Muscle of arm (tissue), 14 donors: ENCODE measurements at places on chromosomes 11 and 22. TPM values are rescaled to one million over a fixed set of nuclear protein-coding genes. Genes with fewer than 3 reads are reported as not detected.
A peak's percentile ranks its signal among the peaks of the same experiment; 100 is the strongest.

DNA sequence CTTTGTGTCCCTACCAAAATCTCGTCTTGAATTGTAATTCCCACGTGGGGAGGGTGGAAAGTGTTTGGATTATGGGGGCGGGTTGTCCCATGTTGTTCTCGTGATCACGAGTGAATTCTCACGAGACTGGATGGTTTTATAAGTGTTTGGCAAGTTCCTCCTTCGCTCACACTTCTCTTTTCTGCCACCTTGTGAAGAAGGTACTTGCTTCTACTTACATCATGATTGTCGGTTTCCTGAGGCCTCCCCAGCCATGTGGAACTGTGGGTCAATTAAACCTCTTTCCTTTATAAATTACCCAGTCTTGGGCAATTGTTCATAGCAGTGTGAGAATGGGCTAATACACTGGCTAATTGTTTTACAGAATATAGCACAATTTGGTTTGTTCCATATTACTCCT lies 326.3 kb downstream of the GRM5 start:
- no peak for DNase-seq

DNA sequence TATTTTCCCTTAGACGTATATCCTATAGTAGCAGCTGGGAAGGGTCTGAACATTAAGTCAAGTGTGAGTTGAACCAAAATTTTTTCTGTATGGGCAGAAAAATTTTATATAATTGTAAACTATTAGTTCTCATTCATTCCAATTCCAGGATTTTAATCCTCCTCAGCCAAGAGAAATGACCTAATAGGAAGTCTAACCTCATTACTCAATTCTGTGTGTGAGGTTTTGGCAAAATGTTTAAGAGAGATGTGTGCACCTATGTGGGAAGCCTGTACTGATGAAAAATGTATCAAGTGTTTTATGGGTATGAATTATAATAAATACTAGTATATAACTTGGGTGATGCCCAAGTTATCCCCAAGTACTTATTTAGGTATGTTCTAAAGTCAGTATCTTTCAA lies 311.6 kb upstream of the PITPNB start:
- no peak for DNase-seq

DNA sequence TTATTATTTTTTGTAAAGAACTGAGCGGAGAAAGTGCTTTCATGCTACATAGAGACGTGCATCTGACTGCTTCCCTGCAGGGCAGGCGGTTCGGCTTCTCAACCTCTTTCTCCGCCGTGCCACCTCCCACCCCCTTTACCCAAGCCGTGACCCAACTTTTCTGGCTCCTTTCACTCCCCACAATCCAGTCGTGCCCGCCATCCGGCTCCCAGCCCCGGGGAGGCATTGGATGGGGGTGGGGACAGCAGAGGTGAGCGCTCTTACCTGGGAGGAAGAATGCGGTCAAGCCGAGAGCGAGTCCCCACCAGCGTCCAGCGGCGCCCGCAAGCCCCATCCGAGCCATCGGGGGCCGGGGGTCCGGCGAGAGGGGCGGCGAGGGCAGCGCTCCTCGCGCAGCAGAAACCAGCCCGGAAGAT lies 781 bp downstream of the NECTIN1 start:
- DNase-seq: no peak

GRCh38 chr11:31802990-31803812 lies 7.9 kb downstream of the PAX6 start:
- DNase-seq: no peak

DNA sequence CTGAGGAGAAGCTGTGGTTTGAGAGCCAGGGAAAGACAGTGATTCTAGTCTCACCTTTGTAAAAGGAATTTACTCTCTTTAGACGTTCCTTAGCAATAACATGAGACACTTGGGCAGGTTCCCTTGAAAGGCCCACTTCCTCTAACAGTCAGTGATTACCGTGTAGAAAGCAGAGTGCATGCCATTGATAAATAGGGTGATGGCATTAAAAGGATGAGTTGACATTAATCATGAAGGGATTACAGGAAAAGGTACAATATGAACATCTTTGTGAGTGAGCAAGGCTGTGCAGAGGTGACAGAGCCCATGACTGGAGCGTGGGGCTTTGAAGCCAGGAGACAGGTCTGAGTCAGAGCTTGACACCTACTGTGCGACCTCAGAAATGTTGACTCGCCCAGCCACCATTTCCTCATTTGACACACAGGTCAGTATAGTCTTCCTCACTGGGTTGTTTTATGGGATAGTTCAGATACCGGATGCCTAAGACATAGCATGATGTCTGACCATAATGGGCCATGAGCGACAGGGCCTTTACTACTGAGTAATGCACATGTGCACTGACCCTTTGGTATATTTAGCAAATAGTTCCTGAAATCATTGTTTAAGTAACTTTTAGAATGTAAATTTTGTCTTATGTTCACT lies 341.7 kb upstream of the MTNR1B start:
- DNase-seq: no peak

GRCh38 chr11:32940865-32941264 lies 48.3 kb downstream of the QSER1 start:
- DNase-seq: no peak

DNA sequence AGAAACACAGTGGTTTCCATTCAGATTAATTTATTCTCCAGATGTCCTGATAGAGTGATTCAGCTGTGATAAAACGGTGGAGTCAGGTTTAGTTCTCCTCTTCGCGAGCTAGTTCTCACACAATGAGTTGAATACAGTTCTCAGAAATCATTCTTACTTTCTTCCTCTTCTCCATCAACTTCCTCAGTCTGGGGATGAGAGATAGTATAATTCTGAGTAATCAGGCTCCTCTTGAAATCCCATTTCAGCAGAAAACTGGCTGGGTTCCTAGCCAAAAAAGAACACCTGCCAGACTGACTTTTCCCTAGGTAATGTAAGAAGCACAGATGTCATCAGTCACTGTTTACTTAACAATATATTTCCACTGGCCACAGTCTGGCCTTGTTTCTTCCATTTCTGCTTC lies 76.7 kb downstream of the SVIP start:
- peak; percentile 62 for DNase-seq

- DNase-seq: no peak
Observed at GRCh38 chr11:92845805-92846204, 123.6 kb upstream of the MTNR1B start.

DNA sequence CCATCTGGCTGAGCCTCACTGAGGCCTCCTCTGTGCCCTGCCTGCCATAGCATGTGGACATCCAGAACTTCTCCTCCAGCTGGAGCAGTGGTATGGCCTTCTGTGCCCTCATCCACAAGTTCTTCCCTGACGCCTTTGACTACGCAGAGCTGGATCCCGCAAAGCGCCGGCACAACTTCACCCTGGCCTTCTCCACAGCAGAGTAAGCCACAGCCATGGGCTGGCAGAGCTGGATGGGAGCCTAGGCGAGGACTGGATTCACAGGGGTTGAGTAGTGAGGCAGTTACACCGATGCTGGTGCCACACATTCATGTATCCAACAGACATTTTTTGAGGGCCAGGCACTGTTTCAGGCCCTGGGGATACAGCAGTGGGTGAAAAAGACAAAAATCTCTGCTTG lies 9.1 kb downstream of the SMTNL1 start:
- DNase-seq: no peak

DNA sequence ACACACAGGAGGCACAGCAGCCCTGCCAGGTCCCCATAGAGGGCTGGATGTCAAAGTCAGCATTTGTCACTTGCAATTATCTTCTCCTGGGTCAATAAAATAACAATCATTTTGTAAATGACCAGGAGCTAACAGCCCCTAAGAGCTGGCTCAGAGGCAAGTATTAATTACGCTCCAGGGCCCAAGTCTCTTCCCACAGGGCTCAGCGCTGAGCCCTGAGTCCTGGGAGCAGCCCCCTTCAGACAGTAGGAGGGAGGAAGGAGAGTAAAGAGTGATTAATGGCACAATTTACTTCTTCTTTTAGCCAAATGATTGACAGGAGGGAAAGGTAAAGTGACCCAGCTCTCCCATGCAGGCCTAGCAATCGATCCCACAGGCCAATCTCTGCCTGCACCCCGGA lies 99.0 kb upstream of the DRD2 start:
- DNase-seq: no peak

- DNase-seq: no peak
Observed at GRCh38 chr22:45538281-45538680, 35.6 kb downstream of the FBLN1 start.

- DNase-seq: no peak
Observed at GRCh38 chr22:22720724-22721261, 76.4 kb downstream of the GGTLC2 start.

DNA sequence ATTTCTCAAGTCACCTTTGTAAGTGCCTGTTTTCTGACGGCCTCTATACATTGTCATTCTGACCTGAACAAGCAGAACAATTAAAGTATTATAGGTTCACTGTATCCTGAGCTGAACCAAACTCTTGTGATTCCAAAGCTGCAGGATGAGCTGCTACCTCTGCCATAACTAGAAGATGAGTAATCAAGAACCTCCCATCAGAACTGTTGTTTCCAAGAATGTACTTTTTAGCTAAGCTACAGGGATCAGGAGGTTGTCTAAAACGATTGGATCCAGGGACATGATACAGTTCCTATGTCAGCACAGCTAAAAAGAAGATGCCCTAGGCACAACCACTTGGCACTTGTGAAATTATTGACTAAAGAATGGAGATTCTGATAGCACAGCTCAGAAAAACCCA lies 288.4 kb upstream of the CCDC90B start:
- no peak for DNase-seq

OR52A1 gene
- not detected for polyA plus RNA-seq

SMTNL1 gene
- polyA plus RNA-seq: 133 TPM

DRD4 gene
- 0.61 TPM for polyA plus RNA-seq

CHRDL2 gene
- not detected for polyA plus RNA-seq

OR10V1 gene
- polyA plus RNA-seq: not detected

CCDC89 gene
- polyA plus RNA-seq: 2.0 TPM
